Stimulated activated CD4-positive, alpha-beta T cell treated with anti-CD3 and anti-CD28 coated beads, Interleukin-15, amount 100 ng/mL, for 1 hour (primary cell): ENCODE measurements at places on chromosomes 13 and 19.

DNA sequence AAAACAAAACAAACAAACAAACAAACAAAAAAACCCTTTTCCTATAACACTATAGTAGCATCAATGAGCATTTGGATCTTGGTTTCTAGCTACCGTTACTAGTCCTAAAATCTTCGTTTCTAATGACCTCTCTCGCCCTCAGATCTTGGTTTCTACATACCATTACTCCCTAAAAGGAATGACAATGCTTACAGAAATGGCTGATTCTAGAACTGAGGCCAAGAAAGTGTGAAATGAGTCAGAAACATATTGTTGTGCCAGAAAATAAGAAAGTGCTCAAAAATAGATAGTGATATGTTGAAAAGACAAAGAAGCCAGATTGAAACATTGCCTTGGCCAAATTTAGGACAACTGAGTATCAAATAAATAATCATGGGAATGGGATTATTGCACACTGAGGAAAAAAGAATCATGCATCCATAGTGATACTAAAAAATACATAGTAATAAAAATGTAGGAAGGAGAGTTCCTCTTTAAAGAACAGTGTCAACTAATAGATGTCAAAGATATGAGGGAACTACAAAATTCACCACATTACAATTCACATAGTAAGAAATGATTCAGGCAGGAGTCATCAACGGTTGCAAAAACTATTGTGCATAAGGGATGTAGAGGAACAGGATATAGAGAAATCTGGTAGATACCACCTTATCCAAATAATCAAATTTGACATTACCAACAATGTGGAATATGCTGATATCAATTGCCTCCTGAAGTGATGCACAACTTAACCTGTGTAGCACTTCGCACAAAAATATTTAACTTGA is 386.6 kb downstream of the DIAPH3 start:
- DNase-seq: no peak

DNA sequence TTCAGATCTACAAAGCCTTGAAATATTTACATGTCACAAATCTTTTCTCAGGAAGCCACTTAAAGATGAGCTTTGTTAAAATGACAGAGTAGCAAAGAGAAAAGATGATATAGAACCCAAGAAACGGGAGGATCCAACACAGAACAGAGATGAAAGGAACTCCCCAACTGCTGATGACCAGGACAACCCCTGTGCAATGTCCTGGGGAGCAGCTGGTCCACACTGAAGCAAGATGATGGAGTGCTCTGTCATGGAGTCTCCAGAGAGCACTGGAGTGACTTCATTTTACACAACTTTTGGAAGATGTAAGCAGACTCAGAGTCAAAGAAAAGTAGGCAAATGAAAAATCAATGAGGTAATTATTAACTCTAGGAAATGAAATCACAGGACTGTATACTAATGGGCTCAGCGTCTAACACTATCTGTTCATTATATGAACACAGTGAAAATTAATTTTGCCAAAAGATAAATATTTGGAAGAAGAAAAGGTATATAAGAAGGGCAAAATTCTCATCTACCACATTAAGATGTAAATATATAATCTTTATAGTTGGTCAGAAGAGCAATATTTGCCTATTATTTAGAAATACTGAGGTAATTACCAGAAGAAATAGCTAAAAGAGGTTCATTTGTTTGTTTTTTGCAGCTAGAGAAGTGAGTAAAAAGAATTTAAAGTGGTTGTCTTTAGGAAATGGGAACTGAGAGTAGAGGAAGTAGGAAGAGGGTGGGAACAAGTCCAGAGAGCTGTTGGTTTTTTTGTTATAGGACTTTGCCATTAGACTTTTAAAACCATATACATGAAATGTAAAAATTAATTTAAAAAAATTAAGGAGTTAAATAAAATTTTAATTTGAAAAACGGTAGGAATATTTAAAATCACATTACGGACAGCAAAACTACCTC is 30.5 kb downstream of the MTRF1 start:
- DNase-seq: no peak

DNA sequence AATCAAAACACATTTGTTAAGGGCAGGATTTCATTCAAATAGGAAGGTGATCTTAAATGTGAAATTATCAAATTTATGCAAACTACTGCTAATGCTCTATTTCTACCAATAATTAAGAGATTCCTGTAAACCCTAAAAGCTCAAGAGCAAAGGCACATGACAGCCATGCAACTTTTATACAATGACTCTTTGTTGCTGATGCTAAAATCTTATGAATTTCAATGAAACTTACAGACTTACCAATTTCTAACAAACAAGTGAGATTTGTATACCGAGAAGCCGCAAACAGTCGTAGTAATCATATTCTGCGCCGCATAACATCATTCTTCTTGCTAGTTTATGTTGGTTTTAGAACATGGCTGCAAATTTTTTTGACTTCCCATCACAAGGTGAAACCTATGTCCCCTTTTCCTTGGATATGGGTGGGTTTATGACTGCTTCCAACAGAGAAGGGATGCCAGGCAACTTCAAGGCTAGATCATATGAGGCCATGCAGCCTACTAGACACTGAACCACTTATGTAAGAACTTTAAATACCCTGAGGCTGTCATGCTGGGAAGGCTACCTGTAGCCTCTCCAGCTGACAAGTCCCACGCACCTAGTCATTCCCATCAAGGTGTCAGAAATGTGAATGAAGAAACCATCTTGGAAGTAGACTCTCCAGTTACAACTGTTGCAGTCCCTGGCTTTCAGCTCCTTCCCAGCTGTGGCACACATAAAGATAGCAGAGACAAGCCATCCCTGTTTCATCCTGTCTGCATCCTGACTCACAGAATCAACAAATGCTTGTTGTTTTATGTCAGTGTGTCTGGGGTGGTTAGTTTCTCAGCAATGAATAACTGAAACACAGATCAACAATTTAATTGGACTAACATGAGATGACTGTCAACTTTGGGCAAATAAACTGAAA is 42.0 kb downstream of the LNX2 start:
- DNase-seq: no peak

DNA sequence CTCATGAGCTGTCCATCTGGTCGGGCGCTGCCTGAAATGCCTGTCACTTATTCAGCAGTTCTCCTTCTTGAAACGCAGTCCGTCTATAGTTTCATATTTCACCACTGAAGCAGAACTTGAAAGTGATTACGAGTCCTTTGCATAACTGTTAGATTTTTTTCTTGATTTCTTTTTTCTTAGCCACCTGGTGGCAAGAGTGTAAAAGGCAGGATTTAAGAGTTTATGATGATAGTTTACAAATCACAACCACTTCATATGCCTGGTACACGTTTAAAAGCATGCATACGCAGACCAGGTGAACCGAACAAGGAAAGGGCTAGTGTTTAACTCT is 45.8 kb downstream of the GGACT start:
- DNase-seq: no peak

DNA sequence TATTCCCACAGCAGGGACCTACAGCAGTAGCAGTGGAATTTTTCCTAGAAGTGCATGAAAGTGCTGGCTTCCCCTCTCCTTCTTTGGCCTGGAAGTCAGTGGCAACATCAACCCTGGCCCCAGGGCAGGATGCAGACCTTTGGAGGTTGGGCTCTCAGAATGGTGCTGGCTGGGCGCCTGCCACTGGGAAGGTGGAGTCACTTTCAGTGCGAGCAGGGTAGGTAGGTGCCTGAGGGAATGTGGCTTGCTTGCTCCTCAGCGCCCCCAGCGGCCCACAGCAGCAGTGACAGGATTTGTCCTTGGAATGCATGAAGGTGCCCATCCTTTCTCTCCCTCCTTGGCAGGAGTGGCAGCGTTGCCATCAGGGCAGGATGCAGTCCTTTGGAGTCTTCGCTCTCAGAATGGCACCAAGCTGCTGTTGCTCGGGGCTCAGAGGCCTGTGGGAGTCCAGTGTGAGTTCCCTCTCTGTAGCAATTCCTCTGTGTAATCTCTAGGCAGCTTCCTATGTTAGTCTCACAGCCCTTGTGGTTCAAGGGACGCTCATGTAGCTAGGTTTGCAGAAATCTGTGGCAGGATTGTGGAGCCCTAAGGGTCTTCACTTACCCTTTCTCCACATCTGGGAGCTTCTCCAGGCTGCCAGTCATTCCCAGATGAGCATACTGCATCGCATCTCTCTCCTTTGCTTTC is 354.4 kb upstream of the DACH1 start:
- DNase-seq: no peak

- peak; percentile 46 for DNase-seq
These were observed 730 bp downstream of the NRTN start for GRCh38 chr19:5805462-5806132.

DNA sequence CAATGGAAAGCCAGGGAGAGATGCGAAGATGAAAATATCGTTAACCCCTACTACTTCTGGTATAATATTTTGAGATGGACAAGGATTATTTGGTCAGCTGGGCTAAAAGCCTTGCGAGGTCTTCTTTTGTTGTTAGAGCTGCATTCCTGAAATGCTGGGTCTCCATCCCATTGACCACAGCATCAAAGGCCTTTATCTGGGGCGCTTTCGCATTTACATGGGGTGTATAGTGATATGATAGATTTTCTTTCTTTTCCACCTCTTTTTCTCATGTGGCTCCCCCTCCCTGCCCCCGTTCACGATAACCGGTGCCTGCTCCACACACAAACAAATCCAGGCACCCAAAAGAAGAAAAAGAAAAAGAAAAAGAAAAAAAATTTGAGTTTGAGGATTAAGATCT is 77.5 kb downstream of the ZNF536 start:
- no peak for DNase-seq

- DNase-seq: no peak
These were observed 4.8 kb downstream of the RUBCNL start for GRCh38 chr13:46382224-46382623.

DNA sequence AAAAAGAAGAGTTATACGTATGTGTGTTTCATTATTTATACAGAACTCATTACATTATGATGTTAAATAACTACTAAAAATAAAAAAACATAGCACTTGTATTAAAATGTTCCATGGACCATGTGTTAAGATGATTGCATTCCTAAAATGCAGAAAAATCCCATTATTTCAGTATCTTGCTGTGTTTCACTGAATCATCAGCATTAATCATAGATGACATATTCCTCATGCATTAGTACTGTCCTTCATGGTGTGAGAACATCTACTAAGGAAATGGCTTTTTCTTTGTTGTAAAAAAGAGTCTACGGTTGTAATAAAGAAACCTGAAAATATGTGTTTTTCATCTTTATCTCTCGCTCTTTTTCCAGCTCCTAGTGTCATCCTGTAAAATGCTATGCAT is 416.5 kb downstream of the FGF14 start:
- no peak for DNase-seq

DNA sequence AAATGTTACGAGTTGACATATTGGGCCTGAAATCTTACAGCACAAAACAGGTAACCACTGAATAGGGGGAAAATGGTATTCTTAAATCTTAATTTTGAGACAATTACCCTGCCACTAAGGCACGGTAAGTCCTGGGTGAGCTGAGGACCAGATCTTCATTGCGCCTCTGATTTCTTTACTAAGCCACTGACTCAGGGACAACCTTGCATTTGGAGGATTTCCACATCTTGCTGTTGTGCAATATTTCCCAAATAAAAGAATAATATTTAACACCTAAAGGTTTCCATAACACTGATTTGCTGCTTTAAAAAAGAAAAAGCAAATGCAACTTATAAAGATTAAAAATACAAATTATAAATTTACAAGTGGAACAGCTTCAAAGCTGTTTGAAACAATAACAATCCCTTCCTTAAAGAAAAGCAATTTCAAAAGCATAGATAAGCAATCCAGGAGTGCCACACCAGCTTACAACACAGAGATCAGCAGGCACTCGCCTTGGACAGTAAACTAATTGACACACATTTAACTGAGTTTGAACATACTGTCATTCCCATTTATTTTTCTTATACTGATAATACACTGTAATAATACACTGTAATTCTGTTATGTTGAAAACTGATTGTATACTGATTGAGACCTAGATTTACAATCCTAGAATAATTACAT is 79.6 kb upstream of the DOCK9 start:
- DNase-seq: no peak

DNA sequence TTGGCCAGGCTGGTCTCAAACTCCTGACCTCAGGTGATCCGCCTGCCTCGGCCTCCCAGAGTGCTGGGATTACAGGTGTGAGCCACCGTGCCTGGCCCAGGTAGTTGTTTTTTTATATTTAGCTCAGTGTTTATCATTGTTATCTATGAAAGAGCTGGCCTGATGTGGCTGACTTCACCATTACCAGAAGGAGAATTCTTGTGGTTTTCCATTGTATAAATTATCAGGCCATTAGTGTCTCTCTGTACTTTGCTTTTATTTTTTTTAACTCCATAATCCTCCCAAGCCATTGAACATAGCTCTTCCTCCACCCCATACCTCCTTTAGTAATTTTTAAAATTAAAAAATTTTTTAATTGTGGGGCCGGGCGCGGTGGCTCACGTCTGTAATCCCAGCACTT is 24.2 kb downstream of the CERS4 start:
- no peak for DNase-seq

DNA sequence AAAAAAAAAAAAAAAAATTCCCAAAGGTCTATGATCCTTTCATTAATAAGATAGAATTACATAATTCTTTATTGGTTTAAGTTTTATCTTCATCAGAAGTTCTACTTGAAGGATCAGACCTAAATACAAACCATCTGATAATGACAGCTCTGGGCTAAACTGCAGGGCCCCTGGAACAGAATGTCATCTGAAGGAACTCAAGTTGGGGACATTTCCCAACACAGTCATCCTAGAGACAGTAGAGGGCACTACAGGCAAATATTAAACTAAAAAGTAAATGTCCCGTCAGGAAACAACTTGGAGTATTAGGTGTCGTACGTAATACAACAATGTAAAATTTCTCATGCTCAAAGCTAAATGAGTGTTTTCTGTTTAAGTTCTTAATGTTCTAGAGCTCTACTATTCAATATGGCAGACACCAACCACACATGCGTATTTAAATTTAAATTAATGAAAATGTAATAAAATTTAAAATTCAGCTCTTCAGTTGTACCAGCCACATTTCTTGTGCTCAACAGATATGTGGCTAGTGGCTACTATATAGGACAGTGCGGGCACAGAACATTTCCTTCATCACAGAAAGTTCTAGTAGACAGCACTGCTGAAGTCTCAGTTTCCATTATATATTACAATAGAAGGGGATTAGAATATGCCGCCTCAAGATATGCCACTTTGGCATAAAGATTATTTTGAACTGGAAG is 21.8 kb upstream of the NAXD start:
- DNase-seq: no peak

DNA sequence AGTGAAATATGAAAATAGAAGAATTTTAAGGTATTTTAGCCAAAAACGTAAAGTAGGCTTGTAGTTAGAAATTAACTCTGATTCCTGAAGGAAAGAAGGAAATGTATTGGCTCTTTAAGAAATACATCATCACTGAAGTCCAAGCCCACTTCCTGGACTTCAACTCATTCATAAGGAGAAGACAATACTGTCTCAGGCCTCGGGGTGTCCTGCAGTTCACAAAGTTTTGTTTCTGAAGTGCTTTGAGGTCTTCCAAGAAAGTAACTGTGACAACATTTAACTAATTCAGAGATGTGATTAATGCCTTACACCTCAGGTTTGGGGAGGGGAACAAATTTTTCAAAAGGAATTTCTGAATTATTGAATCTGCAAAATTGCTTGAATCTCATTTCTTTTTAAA is 65.8 kb upstream of the STARD13 start:
- DNase-seq: no peak
